ENCODE measurements at places on chromosomes 4 and X. TPM values are rescaled to one million over a fixed set of nuclear protein-coding genes. Genes with fewer than 3 reads are reported as not detected.

DNA sequence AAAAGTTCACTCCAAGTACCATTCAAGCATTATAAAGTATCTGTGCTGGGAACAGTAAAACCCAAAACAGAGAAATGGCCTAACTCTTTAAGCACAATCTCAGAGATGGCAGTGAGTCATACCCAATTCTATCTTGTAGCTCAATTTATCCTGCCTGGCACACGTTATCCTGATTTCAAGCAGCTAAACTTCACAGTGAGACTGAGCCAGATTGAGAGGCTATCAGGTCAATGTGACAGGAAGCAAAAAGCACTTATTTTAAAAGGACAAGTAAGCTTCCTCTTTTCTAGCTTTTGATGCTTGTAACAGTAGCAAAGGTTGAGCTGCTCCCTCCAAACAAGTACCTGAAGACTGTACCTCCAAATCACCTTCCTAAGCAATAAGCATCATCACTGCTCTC lies 324.9 kb downstream of the NAF1 start:
- DNase-seq: peak; percentile 35

DNA sequence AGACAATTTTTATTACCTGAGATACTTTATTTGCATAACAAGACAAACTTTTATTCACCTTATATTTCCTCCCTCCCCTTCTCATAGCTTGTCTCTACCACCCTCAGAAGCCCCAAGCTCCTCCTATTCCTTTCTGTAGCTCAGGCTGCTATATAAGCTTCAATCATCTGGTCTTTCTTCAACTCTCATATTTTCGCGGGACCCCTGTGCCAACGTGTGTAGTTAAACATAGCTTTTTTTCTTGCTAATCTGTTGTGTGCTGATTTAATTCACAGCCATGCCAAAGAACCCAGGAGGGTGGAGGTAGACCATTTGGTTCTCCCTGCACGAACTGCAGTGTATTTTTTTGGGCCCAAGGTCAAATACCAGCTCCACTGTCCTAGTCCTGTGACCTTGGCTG lies 21.1 kb upstream of the CD38 start:
- DNase-seq: no peak

Gene CABS1
- total RNA-seq: not detected

Gene SPP1
- 238 TPM for total RNA-seq

Gene CENPC
- total RNA-seq: 23.4 TPM

GRCh38 chr4:39770005-39770404 lies 72.1 kb downstream of the UBE2K start:
- no peak for DNase-seq

- no peak for DNase-seq
These were observed 184.9 kb downstream of the ENOX2 start for GRCh38 chrX:130718137-130718536.

DNA sequence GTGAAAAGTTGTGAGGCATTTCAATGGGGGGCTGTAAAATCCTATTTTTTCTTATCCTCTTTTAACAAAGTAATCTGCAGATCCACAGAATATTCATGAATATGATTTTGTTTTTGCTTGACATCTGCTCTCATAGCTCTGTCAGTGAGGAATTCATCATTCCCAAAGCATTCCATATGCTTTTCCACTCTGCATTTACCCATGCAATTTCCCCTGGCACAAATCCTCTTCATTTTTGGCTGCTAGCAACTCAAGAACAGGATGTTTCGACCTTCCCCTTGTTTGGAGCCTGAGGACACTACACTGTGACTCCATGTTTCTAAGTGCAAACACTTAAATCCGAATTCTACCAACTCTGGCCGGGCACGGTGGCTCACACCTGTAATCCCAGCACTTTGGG lies 48.5 kb downstream of the KLHL15 start:
- DNase-seq: peak; percentile 67

Gene IL21
- total RNA-seq: not detected

- no peak for DNase-seq
These were observed 68.8 kb downstream of the SSX7 start for GRCh38 chrX:52585892-52586291.

- DNase-seq: peak; percentile 89
These were observed 1.1 kb downstream of the GAB1 start for GRCh38 chr4:143337600-143338287.

Gene UGT2B7
- 0.31 TPM for total RNA-seq

Gene KIF4A
- total RNA-seq: 5.1 TPM

DNA sequence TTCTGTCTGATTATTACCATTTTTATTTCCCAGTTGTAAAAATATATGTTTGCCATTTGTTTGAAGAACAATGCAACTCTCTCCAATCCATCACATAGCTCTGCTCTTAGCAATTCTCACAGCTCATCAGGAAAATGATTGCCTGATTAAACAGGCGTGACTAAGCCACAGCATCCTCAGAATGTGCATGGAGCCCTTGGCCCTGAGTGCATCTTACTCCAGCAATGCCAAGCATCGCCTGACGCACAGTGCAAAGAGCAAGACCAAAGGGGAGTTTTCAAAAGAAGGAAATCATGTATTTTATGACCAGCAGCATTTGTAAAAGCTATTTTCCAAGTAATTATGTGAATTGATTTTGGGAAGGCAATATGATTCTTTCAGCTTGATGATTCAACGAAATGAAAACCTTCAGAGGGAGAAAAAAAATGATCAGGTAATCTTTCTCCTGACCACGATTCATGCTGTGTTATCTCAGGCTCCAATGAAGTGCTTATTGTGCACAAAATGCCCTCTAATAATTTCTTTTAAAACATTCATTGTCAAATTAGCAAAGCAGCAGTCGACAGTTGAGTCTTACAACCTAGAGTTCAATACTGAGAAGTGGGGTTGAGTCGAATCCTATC lies 138.0 kb upstream of the FAM9B start:
- DNase-seq: peak; percentile 28

- no peak for DNase-seq
These were observed 58.9 kb upstream of the NXF3 start for GRCh38 chrX:103151799-103152198.

DNA sequence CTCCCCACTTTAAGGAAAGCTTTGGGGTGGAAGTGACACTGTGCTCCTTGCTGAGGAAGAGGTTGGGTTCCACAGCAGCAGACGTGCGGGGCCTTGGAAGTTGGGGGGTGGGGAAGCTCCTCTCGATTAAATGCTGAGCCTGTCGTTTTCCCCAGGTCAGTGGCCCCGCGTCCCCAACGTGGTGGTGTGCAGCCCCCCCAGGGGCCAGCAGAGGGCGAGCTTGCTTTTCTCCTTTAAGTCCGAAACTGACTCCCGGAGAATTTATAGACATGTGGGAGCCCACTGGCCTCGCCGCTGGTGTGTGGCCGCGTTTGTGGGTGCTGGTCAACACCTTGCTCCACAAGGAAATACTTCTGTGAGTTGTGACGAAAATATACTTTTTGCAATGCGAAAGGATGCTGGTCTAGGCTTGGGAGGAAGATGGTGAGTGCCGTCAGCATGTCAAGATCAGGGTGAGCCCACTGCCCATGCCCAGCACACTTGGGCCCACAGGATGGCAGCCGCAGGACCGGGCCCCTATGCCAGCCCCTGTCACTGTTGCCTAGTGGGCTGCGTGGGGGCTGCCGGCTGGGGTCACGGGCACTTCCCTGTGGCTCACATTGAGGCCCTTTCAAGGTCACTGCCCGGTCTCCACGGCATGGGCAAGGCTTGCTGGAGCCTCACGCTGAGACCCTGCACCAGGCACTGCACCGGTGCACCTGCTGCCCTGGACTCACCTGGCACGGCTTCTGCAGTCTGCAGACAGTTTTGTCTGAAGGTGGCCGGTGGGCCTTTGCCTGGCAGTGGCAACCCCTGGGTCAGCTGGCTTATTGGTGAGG lies 9.4 kb downstream of the UVSSA start:
- peak; percentile 67 for DNase-seq

Gene MAGEB3
- total RNA-seq: not detected

DNA sequence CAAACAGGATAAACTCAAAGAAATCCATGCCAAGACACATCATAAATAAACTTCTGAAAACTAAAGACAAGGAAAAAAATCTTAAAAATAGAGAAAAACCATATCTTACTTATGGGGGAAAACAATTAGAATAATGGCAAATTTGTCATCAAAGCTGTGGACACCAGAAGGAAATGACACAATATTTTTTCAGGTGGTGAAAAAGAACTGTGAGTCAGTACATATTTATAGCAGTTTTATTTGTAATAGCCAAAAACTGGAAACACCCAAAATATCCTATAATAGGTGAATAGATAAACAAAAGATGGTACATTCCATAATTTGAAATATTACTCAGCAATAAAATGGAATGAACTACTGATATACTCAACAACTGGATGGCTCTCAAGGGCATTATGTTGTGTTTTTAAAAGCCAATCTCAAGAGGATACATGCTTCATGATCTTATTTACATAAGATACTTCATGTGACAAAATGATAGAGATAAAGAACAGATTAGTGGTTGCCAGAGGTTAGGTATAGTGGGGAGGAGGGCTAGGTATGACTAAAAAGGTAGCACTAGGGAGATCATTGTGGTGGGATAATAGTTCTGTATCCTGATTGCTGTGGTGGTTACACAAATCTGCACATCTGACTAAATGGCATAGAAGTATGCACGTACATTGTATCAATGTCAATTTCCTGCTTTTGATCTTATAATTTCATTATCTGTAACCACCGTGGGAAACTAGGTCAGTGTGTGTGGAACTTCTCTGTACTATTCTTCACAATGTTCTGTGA lies 191.9 kb downstream of the PPP1R2C start:
- no peak for DNase-seq

Gene ETDA
- not detected for total RNA-seq

GRCh38 chrX:154727871-154728270 lies 23.0 kb downstream of the GAB3 start:
- DNase-seq: peak; percentile 93

GRCh38 chr4:110119337-110119736 lies 79.1 kb downstream of the ELOVL6 start:
- DNase-seq: no peak

Gene NEIL3
- 3.0 TPM for total RNA-seq

- DNase-seq: no peak
These were observed 9.6 kb upstream of the MRPL1 start for GRCh38 chr4:77852892-77853495.

Gene TCEAL2
- 1.8 TPM for total RNA-seq

- DNase-seq: peak; percentile 13
These were observed 11.0 kb upstream of the TBC1D8B start for GRCh38 chrX:106791495-106791894.

Gene PCYT1B
- total RNA-seq: 1.4 TPM

GRCh38 chr4:186149872-186150271 lies 41.5 kb upstream of the CYP4V2 start:
- DNase-seq: peak; percentile 84

GRCh38 chr4:58275856-58276255 lies 1165.7 kb upstream of the IGFBP7 start:
- no peak for DNase-seq

- no peak for DNase-seq
These were observed 46.9 kb upstream of the SMARCAD1 start for GRCh38 chr4:94160774-94161173.

- DNase-seq: no peak
These were observed 74.3 kb upstream of the NAP1L5 start for GRCh38 chr4:88771883-88772450.

DNA sequence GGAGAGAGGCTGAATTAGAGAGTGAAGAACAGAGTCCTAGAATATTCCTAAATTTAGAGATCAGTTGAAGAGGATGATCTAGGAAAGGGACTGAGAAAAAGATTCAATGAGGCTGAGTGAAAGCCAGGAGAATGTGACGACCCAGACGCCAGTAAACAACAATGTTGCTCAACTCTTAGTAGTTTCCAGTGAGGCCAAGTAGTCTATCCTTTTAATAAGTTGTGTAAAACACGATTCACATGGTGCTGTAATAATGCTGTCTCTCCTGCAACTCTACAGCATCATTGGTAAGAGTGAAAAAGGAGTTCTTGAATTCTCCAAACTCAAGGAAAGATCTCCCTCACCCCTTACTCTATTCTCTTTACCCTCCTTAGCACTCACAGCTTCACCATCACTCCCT lies 140.3 kb downstream of the CFAP299 start:
- DNase-seq: no peak

DNA sequence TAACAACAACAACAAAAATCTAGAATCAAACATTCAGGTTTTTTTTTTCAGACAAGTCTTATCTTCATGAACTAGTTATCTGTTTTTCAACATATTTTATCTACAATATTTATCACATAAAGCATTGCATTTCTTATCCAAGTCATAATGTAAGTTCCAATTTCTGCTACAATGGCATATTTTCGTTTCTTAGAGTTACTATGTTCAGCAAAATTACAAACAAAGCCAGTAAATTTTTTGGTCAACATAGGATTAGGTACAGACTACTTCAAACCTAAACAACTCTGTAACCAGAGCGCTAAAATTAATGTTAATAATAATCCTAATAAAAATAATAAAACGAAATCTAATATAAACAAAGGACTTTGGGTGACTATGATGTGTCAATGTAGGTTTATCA lies 165.4 kb upstream of the TACR3 start:
- no peak for DNase-seq

- DNase-seq: peak; percentile 75
These were observed 226.8 kb downstream of the CAMK2D start for GRCh38 chr4:113534711-113535110.

DNA sequence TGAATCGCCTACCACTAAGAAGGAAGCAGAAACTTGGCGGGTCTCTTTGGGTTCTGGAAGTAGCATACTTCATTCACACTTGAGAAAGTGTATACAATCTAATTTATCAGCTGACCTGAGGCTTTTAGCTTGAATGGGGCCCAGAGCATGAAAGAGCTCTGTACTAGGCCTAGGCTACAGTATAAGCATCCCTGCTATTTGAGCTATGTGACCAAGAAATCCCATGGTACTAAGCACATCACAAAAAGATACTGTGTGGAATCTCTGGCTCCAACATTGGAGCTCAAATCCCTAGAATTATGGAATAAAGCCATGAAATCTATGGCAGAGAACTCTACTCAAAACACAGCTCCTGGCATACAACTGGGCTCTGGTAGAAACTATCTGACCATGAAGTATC lies 43.9 kb upstream of the CCDC149 start:
- peak; percentile 39 for DNase-seq

GRCh38 chr4:113588895-113589668 lies 172.5 kb downstream of the CAMK2D start:
- DNase-seq: no peak

DNA sequence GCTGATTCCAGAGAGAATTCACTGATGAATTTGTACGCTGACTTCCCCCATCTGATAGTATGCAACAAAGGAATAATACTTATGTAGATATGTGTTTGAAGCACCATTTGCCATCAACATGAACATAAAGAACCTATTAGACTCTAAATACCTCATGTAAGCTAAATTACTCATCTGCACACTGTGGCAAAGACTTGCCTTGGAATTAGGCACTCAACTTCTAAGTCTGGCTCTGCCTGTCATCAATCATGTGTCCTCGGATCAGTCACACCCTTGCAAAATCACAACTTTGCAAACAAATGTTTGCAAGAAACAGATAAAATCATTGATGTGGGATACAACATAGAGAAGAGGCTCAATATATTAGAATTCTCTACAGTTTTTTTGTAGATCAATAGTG lies 169.9 kb upstream of the LDB2 start:
- no peak for DNase-seq
